Hematopoietic multipotent progenitor cell treated with erythropoietin and hydrocortisone succinate and interleukin-3 and kit ligand, for 4 days (in vitro differentiated cells): ENCODE measurements at places on chromosomes 2 and 18.

- no peak for DNase-seq
Measured at GRCh38 chr2:70988726-70989648, 5.7 kb downstream of the TEX261 start.

DNA sequence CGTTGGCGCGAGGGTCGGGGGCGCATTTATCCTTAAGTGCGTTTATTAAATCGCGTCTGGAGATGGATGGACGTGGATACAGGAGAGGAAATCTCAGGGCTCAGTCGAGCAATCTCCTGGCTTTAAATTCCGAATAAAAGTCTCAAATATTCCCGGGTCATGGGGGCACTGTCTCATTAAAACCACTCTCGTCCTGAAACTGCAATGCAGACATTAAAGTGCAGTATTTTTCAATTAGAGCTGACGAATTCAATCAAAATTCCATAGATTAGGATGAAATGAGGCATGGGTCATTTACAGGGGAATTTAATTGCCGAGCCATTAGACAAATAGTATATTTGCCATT, 10.7 kb upstream of the GBX2 start:
- no peak for DNase-seq

- DNase-seq = no peak
Measured at GRCh38 chr2:20012282-20013125, at the start of gene MATN3. Gene MATN3, minus strand, starts transcription at chr2:20012668. Its CDS starts 37 bp downstream, at chr2:20012631.

- DNase-seq = no peak
Measured at GRCh38 chr2:8851811-8852560, 14.6 kb upstream of the KIDINS220 start.

DNA sequence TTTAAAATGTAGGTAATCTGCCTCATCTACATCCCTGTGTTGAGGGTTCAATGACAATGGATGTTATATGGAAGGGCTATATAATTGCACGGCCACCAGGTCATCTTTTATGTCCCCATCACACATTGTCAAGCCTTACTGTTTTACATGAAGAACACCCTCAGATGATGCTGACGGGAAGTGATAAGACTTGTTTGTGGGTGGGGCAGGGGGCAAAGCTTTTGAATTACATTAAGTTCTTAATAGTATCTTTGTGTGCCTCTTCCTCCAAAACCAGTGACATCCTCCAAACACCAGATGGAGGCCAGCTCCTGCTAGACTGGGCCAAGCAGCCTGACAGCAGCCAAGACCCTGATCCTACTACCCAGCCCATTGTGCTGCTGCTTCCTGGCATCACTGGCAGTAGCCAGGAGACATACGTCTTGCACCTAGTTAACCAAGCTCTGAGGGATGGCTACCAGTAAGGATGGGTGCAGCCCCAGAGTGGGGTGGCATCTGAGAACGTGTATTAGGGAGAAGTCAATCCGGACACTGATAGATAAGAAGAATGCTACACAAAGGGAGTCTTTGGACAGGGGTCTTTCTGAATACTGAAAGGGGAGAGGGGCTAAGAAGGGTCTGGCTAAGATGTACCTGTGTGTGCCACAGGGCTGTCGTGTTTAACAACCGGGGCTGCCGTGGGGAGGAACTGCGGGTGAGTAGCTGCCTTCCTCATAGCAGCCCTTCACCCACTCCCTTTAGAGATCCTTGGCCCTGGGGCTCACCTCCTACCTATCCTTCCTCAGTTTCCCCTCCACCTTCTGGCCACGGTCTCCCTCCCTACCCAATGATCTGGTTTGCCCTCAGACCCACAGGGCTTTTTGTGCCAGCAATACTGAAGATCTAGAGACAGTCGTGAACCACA, 5.3 kb downstream of the ABHD1 start:
- peak; percentile 64 for DNase-seq

DNA sequence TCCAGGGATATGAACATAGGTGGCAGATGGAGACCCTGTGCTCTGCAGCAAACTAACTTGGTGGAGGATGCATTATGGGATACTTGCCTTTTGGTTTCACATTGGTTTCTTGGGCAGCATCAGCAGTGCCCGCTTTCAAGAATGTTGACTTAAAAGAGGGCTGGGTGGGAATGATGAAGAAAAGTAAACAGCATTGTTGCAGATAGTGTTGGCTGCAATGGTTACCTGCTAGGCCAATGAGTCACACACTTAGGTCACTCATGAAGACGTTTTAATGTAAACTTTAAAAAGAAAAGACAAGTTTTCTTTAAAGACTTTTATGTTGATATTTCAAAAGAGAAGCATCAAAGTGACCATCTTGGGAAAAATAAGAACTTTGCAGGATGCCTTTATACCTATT, 26.1 kb upstream of the FAM237A start:
- no peak for DNase-seq

GRCh38 chr2:153940511-153940910, 68.8 kb downstream of the GALNT13 start:
- DNase-seq = no peak

- peak; percentile 1 for DNase-seq
Measured at GRCh38 chr2:199136681-199137080, 321.1 kb downstream of the SATB2 start.

DNA sequence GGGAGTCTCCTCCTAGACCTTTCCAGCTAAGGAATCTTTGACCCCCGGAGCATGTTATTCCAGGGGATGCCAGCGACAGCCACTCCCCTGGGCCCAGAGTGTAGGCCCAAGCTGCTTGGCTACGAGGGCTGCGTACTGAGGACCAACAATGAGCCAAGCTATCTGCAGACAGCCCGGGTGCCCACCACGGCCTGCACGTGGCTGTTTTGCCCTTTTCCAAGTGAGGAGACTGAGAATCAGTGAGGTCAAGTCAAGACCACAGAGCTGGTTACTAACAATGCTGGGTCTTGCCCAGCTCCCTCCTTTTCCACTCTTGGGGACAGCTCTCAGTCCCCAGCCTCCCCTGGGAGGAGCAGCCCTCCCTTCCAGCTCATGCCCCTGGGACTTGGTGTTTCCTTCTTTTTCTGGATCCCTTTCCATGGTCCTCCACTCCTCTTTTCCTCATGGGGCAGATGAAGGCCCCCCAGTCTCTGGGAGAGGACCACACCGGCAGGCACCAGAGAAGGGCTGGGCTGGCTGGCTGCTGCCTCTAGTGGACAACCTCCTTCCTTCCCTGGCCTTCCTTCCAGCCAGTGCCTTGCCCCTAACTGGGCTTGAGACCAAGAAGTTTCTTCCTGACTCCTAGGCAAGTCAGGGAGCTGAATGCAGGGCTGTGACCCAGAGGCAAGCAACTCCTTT, 550 bp upstream of the MALL start:
- peak; percentile 43 for DNase-seq

DNA sequence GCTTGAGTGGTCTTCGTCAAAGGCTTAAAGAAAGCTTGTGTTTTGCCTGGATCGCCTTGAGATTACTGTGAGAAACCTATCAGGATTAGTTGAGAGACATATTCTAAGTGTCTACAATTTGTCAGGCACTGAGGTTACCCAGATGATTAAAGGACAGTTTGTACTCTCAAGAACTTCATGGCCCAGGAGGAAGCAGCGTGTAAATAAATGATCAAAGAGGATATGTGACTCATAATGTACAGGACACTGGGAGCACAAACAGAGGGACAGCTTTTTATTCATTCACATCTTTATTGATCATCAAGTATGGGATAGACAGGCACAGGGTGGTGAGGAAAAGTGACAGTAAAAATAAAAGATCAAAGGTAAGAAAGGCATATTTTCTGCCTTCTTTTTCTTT, 152.6 kb upstream of the FSHR start:
- DNase-seq = no peak

GRCh38 chr2:189527812-189528592, 52.6 kb downstream of the SLC40A1 start:
- DNase-seq = no peak

DNA sequence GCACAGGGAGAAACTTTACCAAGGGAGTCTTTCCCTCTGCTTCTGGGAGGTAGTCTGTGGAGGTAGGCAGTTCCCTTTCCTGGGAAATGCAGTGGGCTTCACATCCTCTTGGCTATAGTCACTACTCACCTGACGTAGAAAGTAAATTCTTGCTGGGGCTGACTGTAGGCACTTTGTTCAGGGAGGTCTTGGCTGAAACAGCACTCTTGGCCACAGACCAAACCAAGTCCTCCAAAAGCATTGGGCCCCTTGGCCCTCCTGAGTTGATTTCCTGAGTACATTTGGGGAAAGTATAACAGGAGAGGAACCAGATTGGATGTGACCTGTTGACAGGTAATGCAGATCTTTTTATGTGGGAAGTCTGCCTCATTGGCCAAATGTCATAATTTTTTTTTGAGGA, 108.9 kb downstream of the MGAT5 start:
- DNase-seq = no peak

DNA sequence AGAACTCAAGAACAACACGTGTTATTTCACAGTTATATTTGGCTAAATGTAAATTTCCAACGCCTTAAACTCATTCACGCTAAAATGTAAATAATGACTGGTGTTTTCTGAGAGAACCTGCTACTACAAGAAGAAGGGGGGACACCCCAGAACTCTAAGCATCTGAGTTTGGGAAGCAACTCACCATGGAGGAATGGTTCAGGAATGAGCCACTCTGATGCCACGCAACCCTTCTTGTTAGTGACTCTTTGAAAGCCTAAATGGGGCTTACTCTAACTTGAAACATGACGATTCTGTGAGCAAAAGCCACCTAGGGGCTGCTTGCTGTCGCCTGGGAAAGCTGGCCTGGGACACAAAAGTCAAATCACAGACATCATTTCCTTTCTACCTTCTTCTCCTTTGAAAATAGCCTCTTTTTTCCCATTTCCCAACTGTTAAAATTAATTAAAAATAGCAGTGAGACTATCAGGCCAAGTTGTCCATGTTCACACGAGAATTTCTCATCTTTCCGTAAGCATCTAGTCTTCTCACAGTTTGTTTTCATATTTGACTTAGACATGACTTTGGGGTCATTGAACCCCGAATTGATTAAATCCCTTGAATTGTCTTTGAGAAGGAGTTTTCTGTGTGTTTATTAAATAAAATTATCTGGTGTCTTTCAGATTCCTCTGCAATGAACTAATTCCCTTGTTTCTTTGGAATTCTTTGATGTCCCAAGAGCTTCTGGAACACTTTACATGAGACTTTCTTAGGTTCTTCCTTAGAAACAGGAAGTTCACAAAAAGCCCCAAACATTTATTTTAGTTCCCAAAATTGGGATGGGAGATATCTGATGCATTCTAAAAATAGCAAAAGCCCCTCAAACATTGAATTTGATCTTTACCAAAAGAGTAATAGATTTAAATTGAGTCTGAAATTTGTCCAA, 75.5 kb upstream of the CABLES1 start:
- DNase-seq = no peak

DNA sequence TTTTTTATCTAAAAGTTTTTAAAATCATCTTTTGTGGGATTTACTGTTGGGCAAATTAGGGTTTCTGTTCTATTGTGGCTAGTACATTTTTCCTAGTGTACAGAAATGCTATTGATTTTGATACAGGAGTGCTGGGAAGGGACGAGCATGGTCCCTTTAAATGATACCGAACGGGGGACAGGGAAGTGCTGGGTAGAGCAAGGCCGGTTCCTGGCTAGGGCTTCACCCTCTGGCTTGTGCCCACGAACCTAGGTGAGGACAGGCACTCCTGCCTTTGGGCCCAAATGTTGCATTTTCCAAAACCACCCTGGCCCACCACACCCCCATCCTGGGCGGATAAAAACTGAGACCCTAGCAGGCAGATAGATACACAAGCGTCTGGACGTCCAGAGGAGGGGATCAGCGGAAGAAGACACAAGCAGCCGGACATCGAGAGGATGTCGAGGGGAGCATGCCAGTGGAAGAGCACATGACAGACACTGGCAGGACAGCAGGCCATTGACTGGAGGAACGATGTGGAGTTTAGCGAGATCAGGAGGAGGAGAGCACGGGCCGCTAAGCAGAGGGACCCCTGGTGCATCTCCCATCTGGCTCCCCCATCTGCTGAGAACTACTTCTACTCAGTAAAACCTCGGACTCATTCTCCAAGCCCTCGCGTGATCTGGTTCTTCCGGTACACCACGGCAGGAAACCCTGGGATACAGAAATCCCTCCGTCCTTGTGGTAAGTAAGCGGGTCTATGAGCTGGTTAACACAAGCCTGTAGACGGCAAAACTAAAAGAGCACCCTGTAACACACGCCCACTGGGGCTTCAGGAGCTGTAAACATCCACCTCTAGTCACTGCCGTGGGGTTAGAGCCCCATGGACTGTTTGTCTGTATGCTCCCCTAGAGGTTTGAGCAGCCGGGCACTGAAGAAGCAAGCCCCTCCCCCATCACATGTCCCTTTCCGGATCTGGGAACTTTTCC, 13.5 kb upstream of the CALCRL start:
- no peak for DNase-seq

- DNase-seq = no peak
Measured at GRCh38 chr18:5571666-5572065, 27.9 kb upstream of the EPB41L3 start.

- DNase-seq = peak; percentile 96
Measured at GRCh38 chr18:79790996-79791972, 6.5 kb upstream of the KCNG2 start.

DNA sequence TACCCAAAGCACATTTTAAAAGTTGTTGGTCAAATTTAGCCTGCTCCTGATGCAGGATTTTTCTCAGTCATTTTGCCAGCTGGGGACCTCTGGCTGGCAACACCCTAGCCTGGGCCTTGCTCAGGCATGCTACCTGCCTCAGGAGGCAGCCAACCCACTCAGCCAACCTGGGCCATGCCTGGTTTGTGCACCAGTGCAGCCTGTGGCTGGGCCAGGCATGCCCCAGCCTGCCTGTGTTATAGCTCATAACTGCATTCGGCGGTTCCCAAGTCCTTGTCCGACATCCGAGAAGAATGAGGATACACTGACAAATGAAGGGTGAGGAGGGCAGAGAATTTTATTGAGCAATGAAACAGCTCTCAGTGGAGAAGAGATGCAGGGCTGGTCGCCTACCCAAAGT, 608.0 kb downstream of the SUCLG1 start:
- DNase-seq = no peak

DNA sequence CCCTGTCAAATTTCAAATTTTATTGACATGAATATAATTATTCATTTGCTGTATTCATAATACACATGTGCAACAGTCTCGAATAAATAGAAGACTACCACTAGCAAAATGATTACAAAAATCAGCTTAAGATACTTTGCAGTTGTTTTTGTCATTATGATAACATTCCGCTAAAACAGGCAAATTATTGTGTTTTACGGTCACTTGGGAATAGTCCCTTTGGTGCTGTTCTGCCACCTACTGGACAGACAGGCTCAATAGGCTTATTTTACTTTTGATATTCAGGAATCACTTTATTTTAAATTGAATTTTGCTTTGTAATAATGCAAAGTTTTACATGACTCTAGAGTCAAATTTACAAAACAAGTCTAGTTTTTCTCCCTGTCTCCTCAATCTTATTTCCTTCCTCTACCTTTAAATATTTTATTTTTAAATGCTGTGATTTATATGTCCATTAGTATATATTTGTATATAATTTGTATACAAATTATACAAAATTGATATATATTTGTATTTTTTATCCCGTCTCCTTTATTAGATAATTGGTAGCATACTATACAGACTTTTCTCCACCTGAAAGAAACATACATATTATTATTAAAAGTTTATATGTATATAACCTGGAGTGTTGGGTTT, 456.3 kb downstream of the DLGAP1 start:
- peak; percentile 84 for DNase-seq

DNA sequence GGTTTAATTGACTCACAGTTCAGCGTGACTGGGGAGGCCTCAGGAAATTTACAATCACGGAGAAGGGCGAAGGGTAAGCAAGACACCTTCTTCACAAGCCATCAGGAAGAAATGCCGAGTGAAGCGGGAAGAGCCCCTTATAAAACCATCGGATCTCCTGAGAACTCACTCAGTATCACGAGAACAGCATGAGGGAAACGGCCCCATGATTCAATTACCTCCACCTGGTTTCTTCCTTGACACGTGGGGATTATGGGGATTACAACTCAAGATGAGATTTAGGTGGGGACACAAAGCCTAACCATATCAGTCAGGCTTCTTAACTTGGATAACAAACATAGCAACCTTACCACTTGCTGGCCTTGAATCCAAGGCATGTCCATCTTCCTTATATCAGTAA, 289.0 kb upstream of the STON1 start:
- DNase-seq = no peak
